Neural crest cell (in vitro differentiated cells): ENCODE measurements at places on chromosomes 2 and 18.

DNA sequence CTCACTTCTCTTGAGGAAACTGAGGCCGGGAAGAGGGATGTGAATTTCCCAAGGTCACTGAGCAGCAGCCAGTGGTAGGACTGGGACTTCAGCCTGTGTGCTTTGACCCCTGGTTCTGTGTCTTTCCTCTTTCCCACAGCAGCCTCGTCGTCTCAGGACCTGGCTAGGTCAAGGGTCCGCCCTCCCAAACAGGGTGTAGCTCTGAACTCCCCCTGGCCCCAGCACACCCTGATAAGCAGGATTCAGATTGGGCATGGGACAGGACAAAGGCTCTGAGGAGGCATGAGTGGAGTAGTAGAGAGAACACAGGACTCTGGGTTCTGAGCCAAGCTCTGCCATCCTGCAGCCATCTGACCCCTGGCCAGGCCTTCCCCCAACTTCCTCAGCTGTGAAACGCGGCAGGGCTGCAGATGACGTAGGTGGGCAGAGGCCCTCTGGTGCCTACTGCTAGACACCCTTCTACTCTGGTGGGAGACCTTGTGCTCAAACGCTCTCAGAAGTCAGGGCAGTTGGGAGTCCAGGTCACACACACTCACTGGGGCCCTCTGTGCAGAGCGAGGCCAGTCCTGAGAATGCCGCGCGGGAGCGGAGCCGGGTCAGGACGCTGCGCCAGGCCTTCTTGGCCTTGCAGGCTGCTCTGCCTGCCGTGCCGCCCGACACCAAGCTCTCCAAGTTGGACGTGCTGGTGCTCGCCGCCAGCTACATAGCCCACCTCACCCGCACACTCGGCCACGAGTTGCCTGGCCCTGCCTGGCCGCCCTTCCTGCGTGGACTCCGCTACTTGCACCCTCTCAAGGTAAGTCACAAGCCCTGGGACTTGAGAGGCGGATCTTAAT is 984 bp downstream of the TCF23 start:
- no peak for DNase-seq

- DNase-seq = no peak
Observed at GRCh38 chr2:67799886-67800285, 262.9 kb downstream of the C1D start.

DNA sequence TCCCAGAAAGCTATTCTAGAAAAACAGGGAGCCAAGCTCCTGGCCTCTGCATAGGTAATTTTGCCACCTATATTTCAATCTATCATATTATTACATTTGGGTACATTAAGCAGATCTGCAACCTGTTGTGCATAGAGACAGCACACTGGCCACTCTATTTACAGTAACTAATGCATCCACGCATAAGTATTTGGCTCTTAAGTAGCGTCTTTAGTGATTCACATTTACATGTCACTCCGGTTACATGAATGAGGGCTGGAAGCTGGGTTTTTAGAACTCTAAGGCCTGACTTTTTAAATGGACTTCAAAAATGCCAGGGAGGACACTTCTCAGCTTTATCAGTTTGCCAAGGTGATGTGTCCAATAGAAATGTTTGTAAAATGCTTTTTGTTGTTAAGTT is 97.7 kb downstream of the NYAP2 start:
- no peak for DNase-seq

DNA sequence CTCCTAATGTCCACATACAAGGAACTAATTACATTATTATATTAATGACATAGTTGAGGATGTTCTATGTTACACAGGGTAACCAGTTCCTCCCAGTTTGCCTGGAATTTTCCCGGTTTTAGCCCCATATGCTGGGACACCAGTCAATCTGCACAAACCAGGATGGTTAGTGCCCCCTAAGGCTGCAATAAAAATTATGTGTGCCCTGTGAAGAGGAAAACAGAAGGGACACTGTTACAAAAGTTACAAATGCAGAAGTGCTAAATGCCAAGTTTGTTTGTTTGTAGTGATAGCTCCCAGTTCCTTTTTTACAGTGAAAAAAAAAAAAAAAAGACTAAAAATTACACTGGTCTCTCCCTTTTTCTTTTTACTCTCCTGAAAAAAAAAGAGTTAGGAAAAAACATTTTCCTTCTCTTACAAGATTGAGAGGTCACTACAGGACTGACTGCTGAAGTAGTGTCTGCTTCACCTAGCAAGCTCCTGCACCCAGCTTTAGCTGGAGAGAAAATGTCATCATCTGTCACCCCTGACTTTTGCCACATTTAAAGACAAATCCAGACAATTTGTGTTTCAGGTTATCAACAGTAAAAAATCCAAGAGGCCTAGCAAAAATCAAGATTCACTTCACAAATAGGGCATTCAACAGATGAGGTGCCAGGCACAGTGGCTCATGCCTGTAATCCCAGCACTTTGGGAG is 3.2 kb downstream of the ANKRD44 start:
- no peak for DNase-seq

- DNase-seq = no peak
Observed at GRCh38 chr2:163723348-163723747, 12.5 kb downstream of the FIGN start.

- DNase-seq = no peak
Observed at GRCh38 chr18:79527656-79528315, 132.1 kb downstream of the NFATC1 start.

- no peak for DNase-seq
Observed at GRCh38 chr18:58544616-58545337, 84.1 kb downstream of the ALPK2 start.

DNA sequence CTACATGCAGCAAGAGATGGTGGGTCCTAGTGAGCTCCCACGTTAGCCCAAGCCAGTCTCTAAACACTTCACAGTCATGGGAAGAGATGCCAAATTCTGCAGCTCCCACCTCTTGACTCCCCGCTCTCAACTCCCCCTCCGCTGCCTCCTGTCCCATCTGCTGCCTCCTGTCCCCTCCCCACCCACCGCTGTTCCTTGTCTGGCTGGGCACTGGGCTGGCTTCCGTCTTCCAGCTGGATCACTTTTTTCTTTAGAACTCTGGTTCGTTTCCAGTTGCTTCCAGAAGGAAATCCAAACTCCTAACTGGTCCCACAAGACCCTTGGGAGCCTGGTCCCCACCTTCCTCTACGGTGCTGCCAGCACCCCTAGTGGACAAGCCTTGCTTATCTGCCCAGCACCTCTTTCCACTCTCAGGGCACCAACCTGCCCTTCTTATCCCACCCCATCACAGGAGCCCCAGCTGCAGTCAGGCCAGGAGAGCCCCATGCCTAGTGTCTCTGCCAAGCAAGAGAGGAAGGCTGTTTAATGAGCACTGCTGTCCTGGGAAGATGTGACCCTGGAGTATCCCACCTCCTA is 12.1 kb upstream of the TWIST2 start:
- no peak for DNase-seq

GRCh38 chr2:99448556-99448955 is 41.3 kb downstream of the REV1 start:
- no peak for DNase-seq
